ENCODE measurements at places on chromosomes 7 and 10. TPM values are rescaled to one million over a fixed set of nuclear protein-coding genes. Genes with fewer than 3 reads are reported as not detected.

The FAM180A gene
- 61.8 TPM for total RNA-seq

The CDK14 gene
- total RNA-seq = 53.6 TPM

DNA sequence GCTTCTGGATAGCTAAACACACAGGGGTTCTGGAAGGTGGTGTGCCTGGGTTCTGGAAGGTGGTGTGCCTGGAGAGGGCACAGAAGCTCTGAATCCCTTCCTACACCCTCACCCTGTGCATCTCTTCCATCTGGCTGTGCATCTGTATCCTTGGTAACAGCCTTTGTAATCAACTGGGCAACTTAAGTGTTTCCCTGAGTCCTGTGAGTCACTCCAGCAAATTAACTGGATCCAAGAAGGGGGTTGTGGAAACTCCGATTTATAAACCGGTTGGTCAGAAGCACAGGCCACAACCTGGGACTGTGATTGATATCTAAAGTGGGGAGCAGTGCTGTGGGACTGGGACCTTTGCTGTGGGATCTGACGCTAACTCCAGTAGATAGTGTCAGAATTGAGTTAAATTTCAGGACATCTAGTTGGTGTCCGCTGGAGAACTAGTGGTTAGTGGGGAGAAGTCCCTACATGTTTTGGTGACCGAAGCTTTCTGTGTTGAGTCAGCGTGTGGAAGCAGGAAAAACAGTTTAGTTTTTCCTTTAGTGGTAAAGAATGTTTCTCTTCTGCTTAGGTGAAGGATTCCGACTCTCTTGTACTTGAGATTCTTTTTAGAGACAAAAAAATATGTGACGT is 228.1 kb downstream of the BMPER start:
- no peak for DNase-seq

DNA sequence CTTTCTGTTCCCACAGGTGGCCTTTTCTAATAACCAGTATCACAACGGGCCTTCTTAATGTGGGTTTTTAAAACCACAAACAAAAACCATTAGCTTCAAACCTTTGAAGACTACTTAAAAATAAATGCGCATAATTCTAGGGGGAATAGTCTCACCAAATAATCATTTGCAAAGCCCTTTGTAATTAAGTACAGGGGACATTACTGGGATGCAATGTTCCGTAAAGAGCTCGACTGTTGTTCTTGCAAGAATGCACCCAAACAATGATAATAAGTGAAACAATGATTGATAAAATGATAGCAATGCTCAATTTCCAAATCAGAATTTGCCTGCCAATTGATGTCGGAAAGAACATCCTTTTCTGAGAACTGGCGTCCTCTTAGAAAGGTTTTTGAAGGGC is 589.1 kb upstream of the ADARB2 start:
- no peak for DNase-seq

DNA sequence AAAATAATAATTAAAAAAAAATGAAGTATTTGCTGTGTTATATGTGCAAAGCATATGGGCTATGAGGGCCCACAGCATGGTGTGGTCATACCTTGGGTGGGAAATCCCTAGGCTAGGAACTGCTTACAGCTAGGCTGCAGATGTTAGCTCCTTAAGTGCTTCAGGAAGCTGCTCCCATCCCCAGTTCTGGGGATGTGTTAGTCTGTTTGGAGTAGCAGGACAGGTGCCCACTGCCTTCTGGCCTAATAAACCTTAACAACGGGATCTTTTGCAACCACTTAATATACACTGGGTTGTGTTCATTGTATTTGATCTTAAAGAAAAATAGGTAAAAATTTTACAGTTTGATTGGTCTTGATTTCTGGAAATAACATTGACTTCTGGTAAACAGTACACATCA is 46.3 kb downstream of the HK1 start:
- no peak for DNase-seq

DNA sequence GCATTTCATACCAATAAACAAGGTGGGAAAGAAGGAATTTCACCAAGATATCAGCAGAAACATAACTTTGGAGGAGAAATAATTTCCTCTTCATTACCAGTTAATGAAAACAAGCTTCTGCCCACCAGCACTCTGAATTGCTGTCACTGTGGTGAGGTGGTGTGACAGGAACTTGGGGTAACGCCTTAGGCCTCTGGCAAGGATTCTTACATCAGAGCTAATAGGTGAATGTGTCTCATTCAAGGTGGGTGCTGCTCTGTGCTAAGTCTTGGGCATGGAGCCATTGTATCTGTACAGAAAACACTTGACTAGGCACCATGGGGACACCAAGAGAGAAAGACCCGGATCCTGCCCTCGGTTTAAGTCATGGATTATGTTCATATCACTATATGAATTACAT is 8.3 kb upstream of the LOXL4 start:
- DNase-seq = no peak

GRCh38 chr7:90789736-90790306 is 193.7 kb downstream of the CDK14 start:
- DNase-seq = no peak

DNA sequence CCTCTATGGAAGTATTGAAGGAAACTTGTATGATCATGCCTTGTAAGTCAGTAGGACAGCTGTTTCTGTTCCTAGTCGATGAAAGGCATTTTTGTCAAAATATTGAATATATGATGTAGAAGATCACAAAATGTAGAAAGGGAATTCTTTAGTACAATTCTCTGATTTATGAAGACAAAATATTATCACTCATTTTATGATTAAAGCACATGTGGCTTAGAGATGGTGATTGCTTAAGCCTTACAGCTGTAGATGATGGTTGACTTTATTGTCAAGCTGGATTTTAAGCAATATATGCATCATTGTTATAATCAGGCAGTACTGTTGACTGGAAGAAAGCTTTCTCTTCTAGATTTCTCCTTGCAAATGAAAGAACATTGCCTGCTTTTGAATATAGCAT is 26.4 kb downstream of the MXI1 start:
- no peak for DNase-seq

DNA sequence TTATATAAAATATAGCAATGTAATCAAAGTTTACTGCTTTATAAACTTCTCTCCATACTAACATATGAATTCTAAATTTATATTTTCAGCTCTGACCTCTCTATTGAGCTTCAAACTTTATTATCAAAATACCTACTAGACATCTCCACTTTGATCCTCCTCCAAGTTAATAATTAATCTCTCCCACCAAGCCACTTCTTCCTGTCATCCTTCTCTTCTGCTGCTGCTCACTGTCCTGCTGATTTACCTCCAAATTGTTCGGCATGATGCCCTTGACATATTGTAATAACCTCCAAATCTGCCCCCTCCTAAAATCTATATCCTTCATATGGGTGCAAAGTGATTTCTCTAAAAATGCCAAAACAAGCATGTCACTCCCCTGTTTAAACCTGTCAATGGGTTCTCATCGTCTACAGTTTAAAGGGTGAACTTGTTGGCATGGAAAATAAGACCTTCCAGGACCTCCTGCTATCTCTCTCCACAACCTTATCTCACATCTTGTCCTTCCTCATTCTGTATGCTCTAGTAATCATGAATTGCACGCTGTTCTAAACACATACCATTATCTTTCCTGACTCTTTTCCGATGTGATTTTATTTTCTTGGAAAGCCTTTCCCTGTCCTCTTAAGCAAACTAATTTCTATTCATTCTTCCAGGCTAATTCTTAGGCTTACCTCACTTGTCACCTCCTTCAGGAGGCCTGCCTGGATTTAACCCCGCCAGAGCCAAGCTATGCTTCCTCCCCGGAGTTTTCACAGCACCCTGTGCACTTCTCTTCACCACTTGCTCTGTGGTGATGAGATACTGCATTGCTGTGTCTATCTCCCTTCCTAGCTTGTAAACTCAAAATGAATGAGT is 52.1 kb upstream of the STK17A start:
- no peak for DNase-seq
